ENCODE measurements at places on chromosomes 11 and 22.

- no peak for DNase-seq
Observed at GRCh38 chr11:230431-230830, 5.7 kb downstream of the SIRT3 start.

GRCh38 chr11:85277693-85278092 is 349.5 kb downstream of the DLG2 start:
- DNase-seq = no peak

- DNase-seq = peak; percentile 83
Observed at GRCh38 chr11:64711138-64711955, 11.7 kb downstream of the NRXN2 start.

DNA sequence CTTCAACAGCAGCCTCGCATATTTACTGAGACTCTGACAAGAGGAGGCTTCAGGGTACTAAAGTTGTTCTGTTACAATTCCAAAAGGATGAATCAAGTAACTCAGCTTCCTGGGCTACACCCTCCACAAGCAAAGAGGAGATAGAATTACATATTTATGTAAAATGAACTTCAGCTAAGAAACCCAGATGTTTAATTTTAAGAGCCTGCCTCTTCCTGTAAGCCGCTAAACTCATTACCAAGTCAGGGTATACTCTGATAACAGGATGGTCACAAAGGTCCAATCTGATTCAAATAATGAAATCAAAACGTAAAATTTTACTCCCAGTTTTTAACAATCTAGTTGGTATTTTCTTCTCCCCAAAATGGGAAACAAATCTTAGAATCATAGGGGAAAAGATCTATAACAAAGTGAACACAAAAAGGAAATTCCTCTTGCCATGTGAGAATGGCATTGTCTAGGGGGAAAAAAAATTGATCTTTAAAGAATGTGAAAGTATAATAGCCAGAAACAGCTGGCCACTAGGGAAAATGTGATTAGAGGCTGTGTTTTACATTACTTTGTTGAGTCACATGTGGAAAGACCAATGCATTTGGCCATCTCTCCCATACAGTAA is 30.9 kb downstream of the CHEK2 start:
- no peak for DNase-seq

GRCh38 chr11:75740681-75741080 is 23.0 kb downstream of the MOGAT2 start:
- no peak for DNase-seq

GRCh38 chr11:36376009-36376887 is 80.2 kb downstream of the PRR5L start:
- peak; percentile 54 for DNase-seq

DNA sequence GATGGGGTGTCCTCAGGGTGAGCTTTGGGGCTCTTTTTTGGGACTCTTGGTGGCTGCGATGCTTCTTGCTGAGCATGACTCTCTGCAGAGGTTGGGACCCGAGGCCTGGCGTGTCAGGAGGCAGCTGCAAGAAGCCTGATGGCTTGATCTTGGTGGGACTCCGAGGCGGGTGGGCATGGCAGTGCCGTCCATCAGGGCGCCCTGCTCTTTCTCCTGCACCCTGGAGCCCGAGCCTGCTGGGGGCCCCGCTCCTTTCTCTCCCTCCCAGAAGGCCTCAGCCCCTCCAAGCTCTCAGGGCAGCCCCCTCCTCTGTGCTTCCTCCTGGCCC is 432.7 kb downstream of the TBC1D22A start:
- DNase-seq = no peak

- DNase-seq = no peak
Observed at GRCh38 chr11:102763440-102763839, 17.0 kb downstream of the MMP10 start.

DNA sequence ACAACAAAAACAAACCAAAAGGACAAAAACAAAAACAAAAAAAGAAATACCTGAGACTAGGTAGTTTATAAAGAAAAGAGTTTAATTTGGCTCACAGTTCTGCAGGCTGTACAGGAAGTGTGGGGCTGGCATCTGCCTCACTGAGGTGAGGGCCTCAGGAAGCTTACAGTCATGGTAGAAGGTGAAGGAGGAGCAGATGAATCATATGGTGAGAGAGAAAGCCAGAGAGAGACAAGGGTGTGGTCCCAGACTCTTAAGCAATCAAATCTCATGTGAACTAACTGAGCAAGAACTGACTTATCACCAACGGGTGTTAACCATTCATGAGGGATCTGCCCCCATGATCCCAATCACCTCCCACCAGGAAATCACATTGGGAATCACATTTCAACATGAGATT is 58.8 kb upstream of the ZBED5 start:
- no peak for DNase-seq

DNA sequence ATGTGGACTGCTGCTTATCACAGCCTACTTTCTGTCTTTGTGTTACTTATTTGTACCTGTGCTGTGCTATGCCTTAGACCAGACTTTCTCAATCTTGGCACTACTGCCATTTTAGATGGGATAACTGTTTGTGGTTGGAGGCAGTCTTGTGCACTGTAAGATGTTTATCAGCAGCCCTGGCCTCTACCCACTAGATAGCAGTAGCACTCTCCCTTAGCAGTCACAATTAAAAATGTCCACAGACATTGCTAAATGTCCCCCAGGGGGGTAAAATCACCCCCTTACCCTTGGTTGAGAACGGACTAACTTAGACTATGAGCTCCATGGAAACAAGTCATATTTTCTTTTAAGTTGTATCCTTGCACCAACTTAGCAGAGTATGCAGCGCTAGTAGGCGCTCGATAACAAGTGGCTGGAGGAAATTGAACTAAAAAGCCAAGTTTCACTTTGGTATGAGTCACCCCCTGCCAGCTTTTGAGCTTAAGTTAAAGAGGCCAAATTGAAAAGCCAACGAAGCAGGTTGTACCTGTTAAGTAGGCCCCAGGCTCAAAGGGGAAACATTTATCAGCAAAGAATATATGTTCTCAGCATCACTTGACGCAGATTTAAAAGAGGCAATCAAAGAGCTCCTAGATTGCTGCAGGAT is 304.8 kb upstream of the SORL1-AS1 start:
- no peak for DNase-seq

GRCh38 chr22:28969401-28970168 is 86.2 kb downstream of the ZNRF3 start:
- no peak for DNase-seq

DNA sequence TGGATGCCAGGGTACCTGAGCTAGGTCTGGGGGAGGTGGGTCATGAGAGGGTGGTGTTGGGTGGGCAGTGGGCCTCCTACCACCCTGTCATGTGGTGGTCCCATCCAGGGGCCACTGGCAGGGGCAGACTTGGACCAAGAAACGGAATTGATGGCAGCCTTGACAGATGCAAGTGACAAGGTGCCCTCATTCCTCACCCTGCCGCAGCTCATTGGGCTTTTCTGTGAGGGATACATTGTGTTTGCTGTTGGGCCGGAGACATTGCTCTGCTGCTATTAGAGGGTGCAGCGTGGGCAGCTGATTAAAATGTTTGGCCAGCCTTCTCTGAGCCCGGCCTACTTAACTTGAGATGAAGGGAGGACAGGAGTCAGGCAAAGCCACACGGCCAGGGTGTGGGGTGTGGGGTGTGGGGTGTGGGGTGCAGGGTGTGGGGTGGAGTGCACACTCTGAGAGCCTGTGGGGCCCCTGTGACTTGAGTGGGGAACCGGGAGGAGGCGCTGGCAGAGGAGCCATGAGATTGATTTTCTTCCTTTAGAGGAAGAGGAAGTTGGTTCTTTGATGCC is 351.5 kb downstream of the TBC1D22A start:
- no peak for DNase-seq

GRCh38 chr11:12573707-12574485 is 100.3 kb upstream of the TEAD1 start:
- DNase-seq = no peak

GRCh38 chr11:1554981-1555712 is 16.9 kb downstream of the DUSP8 start:
- DNase-seq = no peak

DNA sequence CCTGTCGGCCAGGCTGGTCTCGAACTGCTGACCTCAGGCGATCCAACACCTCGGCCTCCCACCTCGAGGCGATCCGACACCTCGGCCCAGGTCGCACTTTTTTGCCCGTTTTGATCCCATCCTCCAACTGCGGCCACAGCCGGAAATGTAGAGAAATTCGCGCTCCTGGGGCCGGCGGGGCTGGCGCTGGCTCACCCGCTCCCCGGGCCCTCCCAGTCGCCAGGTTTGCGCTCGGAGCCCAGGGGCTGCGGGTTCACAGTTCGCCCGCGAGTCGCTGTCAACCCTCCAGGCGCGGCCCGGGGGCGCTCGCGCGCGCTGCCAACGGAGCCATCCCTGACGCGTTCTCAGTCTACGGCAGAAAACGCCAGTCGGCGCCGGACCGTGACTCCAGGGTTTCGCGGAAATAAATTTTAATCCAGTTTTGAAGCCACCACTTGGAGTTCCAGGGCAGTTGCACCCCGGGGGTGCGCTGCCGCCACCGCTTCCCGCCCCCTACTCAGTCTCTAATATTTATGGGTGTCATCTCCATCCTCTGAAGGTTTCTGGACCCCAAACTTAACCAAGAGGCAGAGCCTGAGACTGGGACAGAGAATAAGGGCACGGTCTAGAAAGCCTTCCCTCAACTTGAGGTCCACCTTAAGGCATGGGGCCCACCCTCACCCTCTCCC is 1.5 kb upstream of the KLHDC7B start:
- peak; percentile 98 for DNase-seq

DNA sequence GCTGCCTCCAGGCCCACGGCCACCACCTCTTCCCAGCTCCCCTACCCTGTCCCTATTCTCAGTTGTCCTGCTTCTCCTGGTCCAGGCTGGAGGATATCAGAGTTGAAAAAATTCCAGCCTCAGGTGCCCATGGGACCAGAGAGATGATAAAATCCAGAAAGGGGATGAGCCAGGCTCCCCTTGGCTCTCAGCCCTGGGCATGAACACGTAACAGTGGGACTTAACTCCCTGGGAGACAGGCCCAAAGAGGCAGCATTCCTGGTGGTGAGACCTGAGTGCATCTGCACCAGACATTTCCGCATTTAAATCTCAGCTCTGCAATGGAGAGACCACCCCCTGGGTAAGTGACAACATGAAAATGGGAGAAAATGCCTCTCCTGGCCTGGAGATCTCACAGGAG is 10.4 kb upstream of the SLC39A13 start:
- no peak for DNase-seq

DNA sequence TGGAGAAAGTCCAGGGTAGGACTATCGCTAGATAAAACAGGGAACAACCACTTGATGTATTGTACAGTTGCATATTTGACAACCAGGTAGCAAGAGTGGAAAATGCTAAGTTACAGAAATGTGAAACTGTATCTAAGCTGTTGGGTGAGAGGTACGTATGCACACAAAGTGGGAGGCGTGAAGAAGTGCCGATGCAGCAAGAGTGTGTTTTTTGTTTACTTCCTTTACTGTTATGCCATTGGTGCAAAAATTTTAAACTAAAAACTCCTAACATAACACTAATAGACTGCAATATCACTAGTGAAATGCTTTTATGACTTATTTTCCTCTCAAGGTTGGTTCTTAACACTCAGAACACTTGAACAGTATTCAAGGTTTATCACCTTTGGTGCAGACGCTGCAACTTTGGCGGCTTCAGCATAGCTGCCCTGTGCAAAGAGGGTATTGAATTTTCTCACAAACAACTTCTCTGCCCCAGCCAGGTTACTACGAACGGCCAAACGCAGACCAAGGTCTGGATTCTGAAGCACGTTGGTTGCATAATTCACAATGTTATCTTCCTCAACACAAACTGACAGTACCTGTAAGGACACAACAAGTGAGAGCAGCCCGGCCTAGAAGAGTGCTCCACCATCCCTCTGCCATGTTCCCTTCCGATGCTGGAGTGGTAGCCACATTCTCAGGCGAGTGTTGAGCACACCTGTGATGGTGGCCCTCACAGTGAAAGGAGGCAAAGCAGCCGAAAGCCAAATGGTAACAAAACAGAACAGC is 55.8 kb upstream of the SLC25A1 start:
- DNase-seq = no peak

DNA sequence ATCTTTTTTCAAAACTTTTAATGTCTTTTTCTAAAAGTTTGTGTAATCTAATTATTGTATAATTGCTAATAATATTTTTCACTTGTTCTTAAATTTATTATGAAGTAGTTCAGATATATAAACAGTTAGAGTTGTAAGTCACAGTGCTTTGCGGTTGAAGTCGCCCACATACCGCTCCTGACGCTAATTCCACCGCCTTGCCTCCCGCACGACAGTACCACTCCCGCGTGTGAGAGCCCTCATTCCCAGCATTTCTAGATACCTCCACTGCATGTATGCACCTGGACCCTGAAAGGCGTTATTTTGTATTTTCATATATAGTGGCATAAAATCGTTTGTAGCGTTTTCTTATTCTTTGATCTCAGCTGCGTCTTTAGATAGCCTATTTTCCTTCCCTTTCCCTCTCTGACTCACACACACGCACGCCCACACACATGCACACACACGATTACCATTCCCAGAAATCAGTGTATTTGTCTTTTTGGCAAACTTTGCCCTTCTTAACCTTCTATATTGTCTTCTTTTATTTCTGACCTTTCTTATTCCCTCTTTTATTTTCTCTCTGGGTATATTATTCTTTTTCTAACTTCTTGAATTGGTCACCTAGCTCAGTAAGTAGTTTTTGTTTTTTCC is 56.4 kb upstream of the PITPNB start:
- DNase-seq = no peak

GRCh38 chr11:1569251-1569780 is 2.8 kb downstream of the DUSP8 start:
- no peak for DNase-seq

- no peak for DNase-seq
Observed at GRCh38 chr11:76578654-76579055, 91.9 kb downstream of the LRRC32 start.

DNA sequence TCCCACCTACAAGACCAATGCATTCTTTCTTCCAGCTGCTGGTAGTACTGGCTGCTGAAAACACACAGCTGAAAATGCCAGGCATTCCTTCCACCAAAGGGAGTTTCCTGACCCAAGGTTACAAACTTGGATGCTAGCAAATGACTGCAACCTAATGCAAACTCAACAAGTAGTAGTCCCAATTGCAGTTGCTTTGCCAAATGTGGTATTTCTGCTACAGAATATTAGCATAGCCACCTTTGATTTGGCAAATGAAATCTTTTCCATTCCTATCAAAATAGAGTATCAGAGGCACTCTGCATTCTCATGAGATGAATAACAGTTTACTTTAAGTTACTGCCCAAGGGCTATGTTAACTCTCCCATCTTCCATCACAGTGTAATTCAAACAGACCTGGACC is 172.0 kb upstream of the ARHGAP42 start:
- DNase-seq = peak; percentile 31

Measured in iPS-NIHi11 (cell line).